ENCODE measurements at places on chromosomes 5 and 9.
A peak's percentile ranks its signal among the peaks of the same experiment; 100 is the strongest.

GRCh38 chr5:116764941-116765340 is 190.3 kb upstream of the SEMA6A start:
- DNase-seq: no peak

GRCh38 chr5:1882337-1883119 is at the start of gene IRX4:
TSS of gene IRX4 (minus strand) at chr5:1882925. CDS start at chr5:1882647, 278 bp downstream.
- peak; percentile 26 for DNase-seq

DNA sequence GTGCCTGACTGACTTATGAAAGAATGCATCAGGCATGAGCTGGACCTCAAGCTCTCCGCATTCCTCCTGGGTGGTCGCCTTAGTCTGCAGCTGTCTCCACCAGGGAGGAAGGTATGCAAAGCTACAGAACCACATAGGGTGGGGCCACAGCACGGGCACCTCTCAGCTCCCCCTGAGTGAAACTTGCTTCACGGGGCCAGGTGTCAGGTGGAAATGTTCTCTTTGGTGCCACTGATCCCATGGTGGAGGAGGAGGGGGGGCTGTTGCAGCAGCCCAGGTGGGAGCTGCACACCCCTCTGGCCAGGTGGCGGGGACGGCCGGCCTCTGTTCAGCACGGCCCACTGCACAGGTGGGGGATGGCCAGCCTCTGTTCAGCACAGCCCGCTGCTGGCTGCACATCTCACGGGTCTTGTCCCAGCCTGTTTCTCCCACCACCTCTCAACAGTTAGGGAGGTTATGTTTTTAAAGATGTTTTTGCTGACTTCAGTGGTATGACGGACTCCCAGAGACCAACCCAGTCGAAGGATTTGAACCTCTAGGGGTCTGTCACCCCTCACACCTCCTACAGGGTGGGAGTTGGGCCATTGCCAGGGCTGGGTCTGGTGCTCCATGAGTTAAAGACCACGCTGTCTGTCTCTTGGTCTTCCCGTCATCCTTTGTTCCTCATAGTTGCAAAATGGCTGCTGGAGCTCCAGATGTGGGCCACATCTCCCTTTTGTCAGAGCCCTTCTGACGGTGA is 34.3 kb downstream of the MRPL36 start:
- DNase-seq: no peak

- DNase-seq: no peak
These were observed 120.6 kb downstream of the TTLL11 start for GRCh38 chr9:121972501-121972981.

DNA sequence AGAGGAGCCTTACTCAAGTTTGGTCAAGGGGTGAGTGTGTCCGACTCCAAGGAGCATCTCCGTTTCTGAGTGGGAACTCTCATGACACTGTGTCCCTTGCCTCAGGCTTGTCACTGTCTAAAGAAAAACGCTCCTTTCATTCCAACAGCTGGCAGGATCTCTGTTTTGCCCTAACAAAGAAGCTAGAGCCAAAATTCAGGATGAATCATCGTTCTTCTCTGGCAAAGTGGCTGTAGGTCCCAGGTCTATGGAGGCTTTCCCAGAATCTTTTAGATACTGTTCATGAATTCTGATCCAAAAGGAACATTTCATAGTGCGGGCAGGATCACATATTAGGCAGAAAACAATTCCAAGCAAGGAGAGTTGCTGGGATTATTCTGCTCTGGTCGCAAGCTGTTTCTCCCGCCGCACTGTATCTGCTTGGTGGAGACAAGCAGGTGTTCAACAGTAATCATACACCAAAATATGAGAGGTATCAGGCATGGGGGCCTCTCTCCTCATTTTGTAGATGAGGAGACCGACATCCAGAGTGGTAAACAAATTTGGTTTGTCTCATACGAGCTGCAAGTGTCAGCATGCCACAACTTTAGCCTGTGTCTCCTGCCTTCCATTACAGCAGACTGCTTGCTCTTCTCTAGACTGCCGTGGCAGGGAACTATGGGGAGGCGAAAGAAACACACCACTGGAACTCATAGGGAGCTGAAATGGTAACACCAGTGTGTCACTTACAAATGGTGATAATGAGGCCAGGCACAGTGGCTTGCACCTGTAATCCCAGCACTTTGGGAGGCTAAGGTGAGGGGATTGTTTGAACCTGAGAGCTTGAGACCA is 72.6 kb downstream of the ENTREP1 start:
- DNase-seq: peak; percentile 44

- DNase-seq: no peak
These were observed 19.0 kb downstream of the GPR107 start for GRCh38 chr9:130072515-130073235.

DNA sequence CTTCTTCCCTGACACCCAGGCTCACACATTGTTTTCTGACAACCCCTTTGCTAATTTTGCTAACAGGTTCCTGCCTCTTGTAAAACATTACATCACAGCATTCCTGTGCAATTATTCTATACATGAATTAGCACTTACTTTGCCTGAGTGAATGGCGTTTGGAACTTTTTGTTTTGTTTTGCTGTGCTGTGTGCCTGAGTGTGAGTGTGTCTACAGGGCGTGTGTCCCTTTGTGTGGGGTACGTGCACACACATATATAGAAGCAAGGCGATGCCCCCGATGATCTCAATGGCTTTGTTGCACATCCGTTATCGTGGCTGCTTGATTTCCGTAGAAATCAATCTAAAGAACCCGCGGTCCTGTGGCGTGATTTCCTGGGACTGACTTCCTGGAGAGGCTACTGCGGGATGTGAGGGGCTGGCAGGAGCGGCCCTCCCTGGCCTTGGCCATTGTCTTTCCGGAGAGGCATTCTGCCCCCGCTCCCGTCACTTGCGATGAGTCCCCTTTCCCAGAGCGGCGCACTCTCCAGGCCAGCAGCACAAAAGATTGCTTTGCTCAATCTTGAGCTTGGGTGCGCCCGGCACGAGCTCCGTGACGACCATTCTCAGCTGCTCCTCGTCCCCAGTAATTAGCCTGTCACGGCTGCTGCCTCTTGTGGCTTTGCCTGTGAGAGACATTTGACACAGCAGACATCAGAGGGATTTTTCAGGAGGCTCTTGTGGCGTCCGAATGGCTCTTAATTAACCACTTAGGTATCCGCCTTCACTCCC is 398.1 kb upstream of the IRX1 start:
- DNase-seq: peak; percentile 35

- DNase-seq: no peak
These were observed 99.0 kb upstream of the DAB2 start for GRCh38 chr5:39523821-39524220.

GRCh38 chr5:93054424-93055163 is 526.4 kb downstream of the NR2F1-AS1 start:
- DNase-seq: no peak

GRCh38 chr9:88528080-88528790 is 6.7 kb upstream of the NXNL2 start:
- no peak for DNase-seq

GRCh38 chr5:132445930-132446329 is 44.6 kb downstream of the IRF1 start:
- no peak for DNase-seq

GRCh38 chr9:16712787-16713186 is 157.7 kb downstream of the BNC2 start:
- no peak for DNase-seq

DNA sequence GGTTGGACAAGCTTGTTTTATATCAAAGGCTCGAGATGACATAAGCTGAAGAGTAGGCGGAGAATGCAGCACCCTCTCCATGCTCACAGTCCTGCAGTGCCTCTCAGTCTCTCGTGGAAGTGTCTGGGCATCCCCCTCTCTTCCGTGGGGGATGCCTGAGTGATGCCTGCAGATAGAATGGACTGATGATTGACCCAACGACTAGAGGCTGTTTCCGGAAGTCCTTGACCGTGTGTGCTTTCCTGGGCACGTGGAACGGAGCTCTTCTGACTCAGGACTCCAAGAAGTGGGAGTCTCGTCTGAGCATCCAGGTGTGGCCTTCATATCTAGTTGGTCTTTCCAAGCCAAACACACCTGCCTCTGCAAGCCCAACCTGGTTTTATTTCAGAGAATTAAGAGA is 241.8 kb upstream of the IRX2 start:
- DNase-seq: no peak

DNA sequence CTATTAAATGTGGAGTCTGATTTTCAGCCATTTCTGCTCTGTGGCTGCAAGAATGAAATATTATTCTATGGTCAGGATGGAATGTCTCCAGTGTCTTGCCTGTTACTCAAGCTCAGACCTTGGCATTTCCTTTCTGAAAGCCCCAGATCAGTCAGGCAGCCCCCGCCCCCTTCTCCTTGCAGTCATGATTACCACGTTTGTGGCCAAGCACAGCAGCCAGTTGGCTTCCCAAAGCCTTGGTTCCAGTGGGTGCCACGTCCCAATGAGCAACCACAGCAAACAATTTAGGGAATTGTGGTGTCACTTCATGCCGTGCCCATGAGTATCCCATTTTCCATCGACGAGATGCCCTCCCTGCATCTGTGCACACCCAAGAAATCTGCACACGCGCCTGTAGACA is 9.7 kb upstream of the OBP2A start:
- no peak for DNase-seq

DNA sequence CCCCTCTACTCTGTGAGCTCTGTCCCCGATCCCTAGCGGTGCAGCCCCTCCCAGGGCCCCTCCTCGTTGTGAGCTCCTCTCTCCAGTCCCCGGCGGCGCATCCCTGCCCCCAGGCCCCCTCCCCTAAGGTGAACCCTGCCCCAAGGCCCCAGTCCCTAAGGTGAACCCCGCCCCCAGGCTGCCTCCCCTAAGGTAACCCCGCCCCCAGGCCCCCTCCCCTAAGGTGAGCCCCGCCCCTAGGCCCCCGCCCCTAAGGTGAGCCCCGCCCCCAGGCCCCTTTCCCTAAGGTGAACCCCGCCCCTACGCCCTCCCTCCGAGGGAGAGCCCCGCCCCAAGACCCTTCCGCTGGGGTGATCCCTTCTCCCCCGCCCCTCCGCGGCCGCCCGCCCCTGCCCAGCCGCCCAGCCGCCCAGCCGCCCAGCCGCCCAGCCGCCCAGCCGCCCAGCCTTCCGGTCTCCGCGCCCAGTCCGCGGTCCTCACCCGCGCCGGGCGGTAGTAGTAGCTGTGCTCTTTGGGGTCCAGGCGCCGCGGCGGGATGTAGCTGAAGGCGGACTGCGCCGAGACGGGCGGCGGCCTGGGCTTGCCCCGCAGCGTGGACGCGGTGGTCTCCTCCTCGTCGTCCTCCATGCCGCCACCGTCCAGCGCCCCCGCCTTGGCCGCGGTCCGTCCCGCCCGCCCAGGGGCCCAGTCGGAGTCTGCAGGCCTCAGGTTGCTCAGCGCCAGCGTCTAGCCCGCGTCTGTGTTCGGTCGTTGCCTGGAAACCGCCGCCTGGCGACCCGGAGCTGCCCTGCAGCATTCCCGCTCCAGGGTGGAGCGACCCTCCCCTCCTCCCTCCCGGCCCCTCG is at the start of gene CFAP90:
Gene CFAP90, minus strand, starts transcription at position 739 of the 845 bp plus-strand sequence. Its CDS starts 112 bp downstream, at position 627.
- DNase-seq: peak; percentile 81

GRCh38 chr9:137740312-137740711 is 121.5 kb downstream of the EHMT1 start:
- DNase-seq: no peak

DNA sequence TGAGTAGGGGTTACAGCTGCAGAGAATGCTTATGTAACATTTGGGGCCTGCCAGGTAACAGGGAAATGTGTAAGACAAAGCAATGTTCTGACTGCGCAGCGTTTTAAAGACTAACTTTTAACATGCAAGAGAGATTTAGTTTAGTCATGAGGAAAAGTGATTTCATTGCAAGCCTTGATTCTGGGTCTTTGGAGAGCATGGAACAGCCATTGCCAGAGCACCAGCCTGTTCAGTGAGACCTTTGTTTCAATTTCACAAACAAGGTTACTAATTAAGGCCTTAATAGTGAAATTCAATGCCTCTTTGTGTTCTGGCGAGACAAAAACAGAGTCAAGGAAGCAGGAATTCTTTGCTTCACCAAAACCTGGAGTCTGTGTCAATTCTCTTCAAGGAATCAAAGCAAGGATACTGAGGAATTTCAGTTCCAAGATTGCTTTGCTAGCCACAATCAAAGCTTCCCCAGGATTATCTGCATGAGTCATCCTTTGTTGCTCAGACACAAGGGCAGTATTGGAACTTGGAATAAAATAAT is 14.4 kb downstream of the CKMT2 start:
- DNase-seq: no peak

- DNase-seq: no peak
These were observed 44.2 kb upstream of the CFAP157 start for GRCh38 chr9:127662617-127663016.

DNA sequence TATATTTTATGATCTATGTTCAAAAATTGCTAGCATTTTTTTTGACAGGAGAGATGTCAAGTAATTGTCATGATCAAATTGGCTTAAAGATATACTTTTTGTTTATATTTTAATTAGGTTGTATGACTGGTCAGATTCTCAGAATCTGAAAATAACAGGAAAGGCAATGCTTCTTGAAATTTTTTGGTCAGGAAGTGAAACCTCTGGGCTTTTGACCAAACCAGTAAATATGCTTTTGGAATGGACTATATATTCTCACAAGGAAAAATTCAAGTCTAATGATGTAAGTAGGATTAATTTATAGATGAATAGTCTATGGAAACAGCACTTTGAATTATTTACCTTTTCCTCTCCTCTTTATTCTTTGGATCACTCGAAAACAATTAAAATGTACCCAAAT is 52.3 kb downstream of the SLF1 start:
- DNase-seq: no peak

- DNase-seq: peak; percentile 77
These were observed 1.5 kb downstream of the GGTA1 start for GRCh38 chr9:121498150-121498486.

DNA sequence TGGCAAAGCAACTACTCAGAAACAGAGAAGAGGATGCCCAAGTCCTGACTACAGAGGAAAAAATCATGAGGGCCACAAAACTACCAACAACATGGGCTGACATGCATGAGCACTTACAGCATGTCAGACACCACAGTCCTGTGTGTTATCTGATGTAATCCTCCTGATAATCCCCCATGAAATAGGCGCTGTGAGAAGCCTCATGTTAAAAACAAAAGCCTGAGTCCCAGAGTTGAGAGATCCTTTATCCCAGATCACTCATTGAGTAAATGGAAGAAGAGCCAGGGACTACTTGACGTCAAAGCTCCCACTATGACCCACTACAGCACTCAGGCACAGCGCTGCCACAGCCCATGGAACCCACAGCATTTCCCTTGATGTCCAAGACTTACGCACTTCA is 7.2 kb upstream of the SPOCK1 start:
- no peak for DNase-seq

GRCh38 chr5:151191661-151192060 is 32.2 kb downstream of the CCDC69 start:
- DNase-seq: no peak

DNA sequence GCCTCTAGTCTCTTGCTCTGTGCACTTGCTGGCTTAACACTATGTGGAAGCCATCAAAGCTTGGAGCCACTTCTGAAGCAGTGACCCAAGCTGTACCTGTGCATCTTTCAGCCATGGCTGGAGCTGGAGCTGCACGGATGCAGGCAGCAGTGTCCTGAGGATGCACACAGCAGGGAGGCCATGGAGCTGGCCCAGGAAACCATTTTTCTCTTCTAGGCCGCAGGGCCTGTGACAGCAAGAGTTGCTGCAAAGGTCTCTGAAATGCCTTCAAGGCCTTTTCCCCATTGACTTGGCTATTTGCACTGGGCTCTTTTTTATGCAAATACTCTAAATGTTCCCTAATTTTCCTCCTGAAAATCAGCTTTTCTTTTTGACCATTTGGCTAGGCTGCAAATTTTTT is 12.9 kb upstream of the ZNF484 start:
- no peak for DNase-seq
